Naive B cell (primary cell): ENCODE measurements at places on chromosomes 5 and 9. TPM values are rescaled to one million over a fixed set of nuclear protein-coding genes. Genes with fewer than 3 reads are reported as not detected.

DNA sequence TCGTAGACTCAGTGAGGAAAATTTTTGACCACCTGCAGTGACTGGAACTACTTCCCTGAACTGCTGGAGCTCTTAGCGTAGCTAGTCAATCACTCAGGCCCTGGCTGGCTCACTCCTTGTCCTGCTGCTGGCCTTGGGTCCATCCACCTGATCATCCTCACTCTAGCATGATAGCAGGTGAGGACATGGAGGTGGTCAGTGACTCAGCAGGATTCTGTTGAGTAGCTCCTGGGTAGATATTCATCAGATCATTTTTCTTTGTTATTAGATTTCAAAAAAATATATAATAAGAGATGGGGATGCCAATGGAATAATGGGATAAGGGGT lies 25.0 kb upstream of the SEMA4D start:
- no peak for DNase-seq

DNA sequence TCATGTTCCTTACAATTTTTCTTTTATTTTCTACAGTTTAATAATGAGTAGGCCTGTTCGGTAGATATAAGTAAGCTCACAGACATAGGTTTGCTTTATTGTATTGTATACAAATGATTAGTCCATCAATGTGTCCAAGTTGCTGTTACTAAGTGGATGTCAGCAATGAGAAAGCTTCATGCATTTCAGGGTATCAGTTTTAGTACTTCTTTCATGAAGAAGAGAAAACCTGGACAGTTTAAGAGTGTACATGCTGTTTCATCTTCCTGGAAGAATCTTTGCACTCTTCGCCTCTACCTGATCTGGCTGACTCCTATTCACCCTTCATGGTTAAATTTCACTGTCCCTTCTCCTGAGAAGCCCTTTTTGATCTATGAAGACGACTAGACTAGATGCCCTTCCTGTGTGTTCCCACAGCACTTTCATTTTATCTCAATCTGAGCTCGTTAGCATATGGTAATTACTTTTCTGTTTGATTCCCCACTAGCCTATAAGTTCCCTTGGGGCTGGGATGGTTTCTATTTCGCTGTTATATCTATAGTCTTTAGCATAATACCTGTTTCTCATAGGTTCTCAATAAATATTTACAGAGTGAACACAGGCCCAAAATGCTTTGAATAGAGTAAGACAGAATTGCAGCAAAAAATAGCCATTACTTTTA lies 70.7 kb downstream of the CETN3 start:
- DNase-seq, result no peak

GRCh38 chr9:125517577-125517976 lies 189.4 kb downstream of the MAPKAP1 start:
- no peak for DNase-seq

GRCh38 chr9:88759364-88759763 lies 224.4 kb downstream of the NXNL2 start:
- DNase-seq, result no peak

The DIAPH1 gene
- 44.9 TPM for polyA plus RNA-seq
